Stimulated activated CD4-positive, alpha-beta T cell treated with anti-CD3 and anti-CD28 coated beads, Interleukin-1b, Interleukin-23, amount 100 ng/mL, for 24 hours (primary cell): ENCODE measurements at places on chromosomes 12 and 14.

DNA sequence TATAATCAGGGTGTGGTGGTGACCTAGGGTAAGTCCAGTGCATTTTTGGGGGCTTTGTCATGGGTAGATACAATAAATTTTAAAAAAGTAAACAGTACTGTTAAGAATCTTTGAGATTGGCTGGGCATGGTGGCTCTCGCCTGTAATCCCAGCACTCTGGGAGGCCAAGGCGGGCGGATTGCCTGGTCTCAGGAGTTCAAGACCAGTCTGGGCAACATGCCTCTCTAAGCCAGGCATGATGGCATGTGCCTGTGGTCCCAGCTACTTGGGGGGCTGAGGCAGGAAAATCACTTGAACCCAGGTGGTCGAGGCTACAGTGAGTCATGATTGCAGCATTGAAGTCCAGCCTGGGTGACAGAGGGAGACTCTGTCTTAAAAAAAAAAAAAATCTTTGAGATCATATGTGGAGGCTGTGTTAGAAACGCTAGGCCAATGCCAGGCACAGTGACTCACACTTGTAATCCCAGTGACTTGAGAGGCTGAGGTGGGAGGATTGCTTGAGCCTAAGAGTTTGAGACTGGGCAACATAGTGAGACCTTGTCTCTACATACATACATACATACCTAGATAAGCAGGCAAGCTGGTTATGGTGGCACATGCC, 67.7 kb downstream of the PRKCH start:
- no peak for DNase-seq

- DNase-seq: peak; percentile 68
Measured at GRCh38 chr14:35533357-35534207, at the start of gene INSM2. Gene INSM2, plus strand, starts transcription at chr14:35534164. Its CDS starts 89 bp downstream, at chr14:35534253.

DNA sequence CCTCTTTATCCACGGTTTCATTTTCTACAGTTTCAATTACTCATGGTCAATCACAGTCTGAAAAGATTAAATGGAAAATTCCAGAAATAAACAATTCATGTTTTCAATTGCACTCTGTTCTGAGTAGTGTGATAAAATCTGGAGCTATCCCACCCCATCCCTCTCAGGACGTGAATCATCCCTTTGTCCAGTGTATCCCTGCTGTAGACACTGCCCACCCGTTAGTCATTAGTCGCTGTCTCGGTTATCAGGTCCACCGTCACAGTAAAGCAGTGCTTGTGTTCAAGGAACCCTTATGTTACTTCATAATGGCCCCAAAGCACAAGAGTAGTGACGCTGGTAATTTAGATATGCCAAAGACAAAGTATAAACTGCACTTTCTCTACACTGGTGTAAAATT, 141.0 kb upstream of the LMNTD1 start:
- DNase-seq: no peak

DNA sequence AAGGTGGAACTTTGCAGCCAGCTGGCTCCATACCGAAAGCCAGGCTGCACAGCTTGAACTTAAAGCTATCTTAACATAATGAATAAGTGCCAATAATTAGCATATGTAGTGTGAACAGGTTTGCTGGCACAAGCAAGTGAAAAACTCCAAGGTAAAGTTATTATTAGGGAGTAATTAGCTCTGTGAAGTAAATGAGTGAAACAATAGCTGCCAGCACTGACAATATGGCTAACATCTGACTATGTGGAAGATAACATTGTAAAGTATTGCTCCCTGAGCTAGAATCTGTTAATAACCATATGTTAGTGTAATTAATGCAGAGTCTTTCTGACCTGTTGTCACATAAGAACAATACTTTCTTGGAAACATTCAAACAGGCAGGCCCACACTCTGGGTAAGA, 246.4 kb downstream of the SOX5 start:
- no peak for DNase-seq

DNA sequence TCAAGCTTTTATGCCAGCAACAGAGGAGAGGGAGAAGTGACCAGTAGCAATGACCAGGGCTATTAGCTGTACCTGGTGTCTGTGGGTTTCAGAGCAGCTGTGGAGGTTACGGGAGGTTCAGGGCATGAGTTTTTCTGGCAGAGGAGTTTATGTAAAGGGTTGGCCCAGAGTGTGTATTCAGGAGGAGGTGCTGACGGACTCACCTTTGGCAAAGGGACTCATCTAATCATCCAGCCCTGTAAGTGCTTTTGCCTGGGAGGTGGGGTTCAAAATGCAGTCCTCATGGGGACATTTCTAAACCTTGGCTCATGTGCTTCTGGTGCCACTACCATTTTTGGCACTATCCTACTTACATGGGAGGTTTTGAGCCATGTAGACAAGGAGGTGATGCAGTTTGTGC, 95.3 kb downstream of the DAD1 start:
- no peak for DNase-seq

GRCh38 chr14:35999294-35999693, 173.2 kb downstream of the BRMS1L start:
- DNase-seq: no peak

DNA sequence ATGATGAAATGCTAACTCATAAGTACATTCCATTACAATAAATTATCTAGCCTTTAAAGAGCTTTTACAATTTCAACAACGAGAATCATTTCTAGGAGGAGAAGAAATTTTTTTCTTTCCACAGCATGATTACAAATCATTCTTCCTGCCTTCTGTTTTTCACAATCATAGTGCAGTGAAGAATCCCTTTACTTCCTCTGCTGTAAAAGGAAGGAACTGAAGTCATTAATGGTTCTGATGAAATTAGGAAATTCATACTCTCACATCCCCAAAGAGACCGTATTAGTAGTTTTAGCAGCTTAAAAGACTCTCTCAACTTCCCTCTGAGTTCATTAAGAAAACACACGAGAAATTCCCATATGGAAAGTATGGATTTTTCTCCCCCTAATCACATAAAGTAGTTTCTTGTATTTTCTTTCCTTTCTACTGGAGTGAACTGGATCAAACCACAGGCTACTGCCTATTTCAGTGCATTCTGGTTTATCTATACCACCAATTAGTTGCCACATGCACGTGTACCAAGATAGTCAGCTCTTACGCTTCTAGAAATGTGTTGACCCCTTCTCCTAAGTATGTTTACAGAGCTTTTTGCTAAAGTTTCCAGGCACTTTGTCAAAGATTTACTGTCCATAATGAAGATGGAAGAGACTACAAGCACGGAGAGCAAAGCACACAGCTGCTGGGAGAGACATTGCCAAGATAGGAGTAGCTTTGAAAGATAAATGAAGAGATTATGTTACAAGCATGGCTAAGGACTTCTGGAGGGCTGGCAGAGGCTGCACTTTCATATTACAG, 58.9 kb upstream of the KITLG start:
- DNase-seq: no peak

GRCh38 chr12:76417116-76417515, 68.9 kb upstream of the BBS10 start:
- no peak for DNase-seq

DNA sequence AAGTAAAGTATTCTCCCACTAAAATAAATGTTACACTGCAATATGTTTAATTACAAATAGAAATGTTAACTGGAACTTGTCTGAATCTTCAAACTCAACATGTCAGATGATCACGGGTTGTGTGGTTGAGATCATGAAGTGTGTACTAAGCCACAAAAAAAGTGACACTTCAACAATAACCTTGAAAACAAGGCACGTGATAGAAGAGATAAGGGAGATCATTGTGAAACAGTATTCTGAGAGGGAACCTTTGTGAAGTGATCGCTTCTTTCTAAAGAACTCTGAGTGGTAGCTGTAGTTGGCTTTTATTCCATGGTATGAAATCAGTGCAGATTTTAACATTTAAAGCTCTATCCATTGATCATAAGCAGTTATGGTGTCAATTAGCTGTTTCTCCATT, 60.0 kb downstream of the LIN52 start:
- DNase-seq: no peak

- DNase-seq: no peak
Measured at GRCh38 chr14:104746934-104747481, 5.9 kb upstream of the SIVA1 start.

GRCh38 chr14:32469388-32470160, 140.5 kb downstream of the AKAP6 start:
- no peak for DNase-seq

DNA sequence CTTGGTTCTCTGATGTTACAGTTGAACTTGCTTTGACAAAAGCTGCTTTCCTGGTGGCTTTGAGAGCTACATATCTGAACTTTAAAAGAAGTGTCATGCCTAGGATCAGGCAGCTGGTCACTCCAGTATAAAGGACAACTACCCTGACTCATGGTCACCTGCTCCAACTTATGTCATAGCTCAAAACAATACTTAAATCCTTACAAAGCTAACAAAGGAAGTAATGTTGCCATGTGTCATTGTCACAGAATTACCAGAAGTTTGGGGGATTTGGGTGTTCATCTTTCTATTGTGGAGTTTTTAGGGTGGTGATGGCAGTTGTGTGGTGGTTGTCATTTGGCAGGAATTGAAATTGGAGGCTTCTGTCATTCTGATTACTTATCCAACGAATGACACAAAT, 1.8 kb upstream of the TCP11L2 start:
- DNase-seq: no peak

GRCh38 chr12:115697340-115697739, 580.2 kb downstream of the MED13L start:
- DNase-seq: no peak

GRCh38 chr12:121188227-121188626, 21.7 kb upstream of the P2RX4 start:
- no peak for DNase-seq

DNA sequence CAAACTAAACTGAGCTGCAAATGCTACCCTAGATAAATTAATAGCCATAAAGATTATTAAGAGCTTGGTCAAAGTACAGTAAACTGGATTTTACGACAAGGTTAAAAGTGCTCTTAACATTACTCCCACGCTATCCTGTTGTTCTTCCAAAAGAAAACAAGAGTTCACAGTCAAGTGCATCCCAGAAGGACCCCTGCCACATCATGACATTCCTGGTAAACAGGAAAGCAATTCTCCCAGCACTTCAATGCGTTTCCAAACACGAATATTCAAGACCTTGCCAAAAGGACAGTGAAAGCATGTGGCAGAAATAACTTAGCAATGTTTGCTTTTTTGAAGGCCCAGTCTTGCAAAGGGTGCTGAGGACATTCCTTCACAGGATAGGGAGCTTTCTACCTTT, 11.2 kb downstream of the SPRING1 start:
- DNase-seq: no peak

DNA sequence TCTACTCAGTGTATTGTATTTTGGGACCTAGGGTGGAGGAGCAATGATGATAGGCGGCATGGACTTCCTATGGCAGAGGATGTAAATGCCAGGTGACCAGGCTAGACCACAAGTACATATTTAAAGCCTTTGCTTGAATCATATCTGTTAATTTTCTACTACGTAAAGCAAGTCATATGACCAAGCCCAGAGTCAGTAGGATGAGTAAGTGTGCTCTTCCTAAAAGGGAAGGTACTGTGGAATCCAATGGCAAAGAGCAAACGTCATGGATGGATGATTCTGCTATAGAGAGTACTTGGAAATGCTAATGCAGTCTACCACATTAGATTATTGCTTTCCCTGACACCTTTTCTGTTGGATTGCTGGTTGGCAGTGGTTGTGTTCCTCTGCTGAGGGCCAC, 16.8 kb downstream of the GPATCH2L start:
- no peak for DNase-seq

DNA sequence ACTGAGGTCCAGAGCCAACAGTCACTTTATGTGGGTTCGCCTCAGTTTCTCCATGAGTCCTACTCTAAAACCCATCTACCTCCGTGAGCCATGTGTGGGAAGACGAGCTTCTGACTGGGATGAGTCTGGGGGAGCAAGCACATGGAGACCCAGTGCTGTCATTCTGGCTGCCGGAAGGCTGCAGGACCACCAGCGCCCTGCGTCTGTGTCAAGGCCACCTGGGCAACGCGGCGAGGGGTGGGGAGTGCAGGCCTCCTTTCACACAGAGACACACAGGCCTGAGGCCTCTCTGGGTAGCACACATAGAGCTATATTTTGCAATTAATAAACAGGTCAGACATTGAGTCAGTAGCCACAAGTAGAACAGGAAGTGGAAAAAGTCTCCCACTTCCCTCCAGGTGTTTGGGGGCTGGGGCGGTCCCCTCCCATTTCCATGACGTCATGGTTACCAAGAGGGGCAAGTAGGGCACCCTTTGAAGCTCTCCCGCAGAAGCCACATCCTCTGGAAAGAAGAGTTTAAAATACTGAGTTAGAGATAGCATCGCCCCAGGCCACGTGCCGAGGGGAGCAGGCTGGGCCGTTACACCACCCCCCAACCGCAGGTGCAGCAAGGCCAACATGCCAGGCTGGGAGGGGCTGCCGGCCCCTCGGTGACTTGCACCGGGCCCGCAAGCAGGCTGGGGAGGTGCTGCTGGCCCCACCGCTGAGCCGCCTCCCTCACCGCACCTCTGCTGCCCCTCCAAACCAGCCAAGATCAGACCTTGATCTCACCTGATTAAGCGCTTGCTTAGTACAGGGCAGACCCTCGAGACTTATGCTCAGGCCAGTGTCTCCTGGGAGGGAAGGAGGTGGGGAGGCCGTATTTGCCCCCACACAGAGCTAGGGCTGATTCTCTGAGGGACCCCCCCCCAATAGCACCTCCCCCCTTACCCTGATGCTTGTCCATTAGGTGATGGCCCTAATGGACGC, 32.7 kb downstream of the DAD1 start:
- DNase-seq: peak; percentile 82

DNA sequence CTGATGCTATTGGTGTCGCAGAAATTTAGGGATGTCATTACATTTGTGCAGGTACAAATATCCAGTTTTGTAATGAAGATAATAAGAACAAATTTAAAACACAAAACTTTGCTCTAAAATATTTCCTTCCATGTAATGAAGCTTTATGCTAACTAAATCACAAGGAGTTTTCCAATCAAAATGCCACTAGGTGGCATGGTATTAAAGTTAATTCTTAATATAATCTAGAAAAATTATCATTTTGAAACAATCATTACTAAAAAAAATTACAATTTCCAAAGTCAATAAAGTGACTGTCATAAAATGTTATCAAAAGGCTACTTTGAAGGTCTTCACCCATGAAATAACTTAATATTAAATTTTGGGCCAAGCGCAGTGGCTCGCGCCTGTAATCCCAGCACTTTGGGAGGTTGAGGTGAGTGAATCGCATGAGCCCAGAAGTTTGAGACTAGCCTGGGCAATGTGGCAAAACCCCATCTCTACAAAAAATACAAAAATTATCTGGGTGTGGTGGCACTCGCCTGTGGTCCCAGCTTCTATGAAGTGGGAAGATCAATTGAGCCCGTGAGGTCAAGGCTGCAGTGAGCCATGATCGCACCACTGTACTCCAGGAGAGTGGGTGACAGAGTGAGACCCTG, 77.4 kb downstream of the KIF21A start:
- no peak for DNase-seq

DNA sequence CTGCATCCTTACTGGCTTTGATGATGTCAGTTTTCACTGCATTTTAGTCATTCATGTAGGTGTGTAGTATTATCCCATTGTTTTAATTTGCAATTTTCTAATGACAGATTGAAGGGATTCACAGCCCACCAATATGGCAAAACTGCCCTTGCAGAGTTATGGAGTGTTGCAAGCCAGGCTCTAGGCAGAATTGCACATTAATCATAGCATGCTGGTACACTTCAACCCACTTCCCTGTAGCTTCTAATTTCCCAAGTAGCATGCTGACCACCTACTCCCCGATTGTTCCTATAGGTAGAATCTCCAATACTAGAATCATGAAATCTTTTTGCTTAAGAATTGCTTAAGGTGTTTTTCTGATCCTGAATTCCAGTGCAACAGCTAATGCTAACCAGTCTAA, 5.2 kb upstream of the RNASE6 start:
- no peak for DNase-seq
